CD4-positive, alpha-beta memory T cell (primary cell): ENCODE measurements at places on chromosomes 6 and 20. TPM values are rescaled to one million over a fixed set of nuclear protein-coding genes. Genes with fewer than 3 reads are reported as not detected.

Gene PACRG
- total RNA-seq = 0.81 TPM

Gene HCRTR2
- not detected for total RNA-seq

Gene ACSS1
- total RNA-seq = 56.5 TPM

Gene SOX12
- 4.7 TPM for total RNA-seq

DNA sequence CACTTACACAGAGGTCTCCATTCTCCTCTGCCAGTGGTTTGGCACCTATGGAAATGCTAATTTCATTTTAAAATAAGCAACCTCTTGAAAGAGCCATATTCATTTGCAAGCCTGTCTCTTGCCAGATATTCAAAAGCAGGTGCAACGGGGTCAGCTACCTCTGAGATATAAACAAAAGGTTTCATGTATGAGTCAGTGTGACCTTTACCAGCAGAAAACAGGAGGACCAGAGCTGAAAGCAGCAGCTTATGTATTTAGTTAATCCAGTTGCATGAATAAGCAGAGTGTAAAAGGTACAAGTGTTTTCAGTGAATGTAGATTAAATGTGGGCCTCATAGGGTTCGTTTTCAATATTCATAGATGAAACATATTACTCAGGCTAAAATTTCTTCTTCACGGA lies 56.0 kb downstream of the TENT5A start:
- H3K27me3 ChIP-seq = no peaks in the 10 kb centered on the region
- H3K27ac ChIP-seq = no peak overlapping the region
- no peak overlapping the region for H3K4me3 ChIP-seq
- no peaks in the 10 kb centered on the region for H3K36me3 ChIP-seq
- no peaks in the 10 kb centered on the region for H3K4me1 ChIP-seq
- DNase-seq = no peak

- DNase-seq = no peak
- no peak overlapping the region for H3K27ac ChIP-seq
- no peaks in the 10 kb centered on the region for H3K36me3 ChIP-seq
- peaks cover 5% of the 10 kb centered on the region for H3K4me1 ChIP-seq
- no peak overlapping the region for H3K4me3 ChIP-seq
- H3K27me3 ChIP-seq = no peaks in the 10 kb centered on the region
Measured at GRCh38 chr6:111159633-111160032, 72.3 kb downstream of the SLC16A10 start.

DNA sequence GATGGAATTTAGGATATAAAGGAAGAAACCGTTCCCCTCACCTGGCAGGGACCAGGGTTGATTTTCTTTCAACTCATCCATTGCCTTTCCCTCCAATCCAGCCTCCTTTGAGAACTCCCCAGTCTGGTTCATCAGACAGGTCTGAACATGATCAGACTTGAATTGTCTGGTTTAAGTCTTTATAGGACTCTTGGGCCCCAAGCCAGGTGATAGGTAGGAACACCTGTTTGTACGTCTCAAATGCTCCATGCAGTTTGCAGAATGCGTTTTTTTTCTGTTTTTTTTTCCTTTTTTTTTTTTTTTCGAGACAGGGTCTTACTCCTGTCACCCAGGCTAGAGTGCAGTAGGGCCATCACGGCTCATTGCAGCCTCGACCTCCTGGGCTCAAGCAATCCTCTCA lies 4.1 kb upstream of the CEP250 start:
- no peak overlapping the region for H3K27ac ChIP-seq
- H3K4me3 ChIP-seq = no peak overlapping the region
- no peaks in the 10 kb centered on the region for H3K36me3 ChIP-seq
- H3K4me1 ChIP-seq = no peaks in the 10 kb centered on the region
- H3K27me3 ChIP-seq = no peaks in the 10 kb centered on the region

DNA sequence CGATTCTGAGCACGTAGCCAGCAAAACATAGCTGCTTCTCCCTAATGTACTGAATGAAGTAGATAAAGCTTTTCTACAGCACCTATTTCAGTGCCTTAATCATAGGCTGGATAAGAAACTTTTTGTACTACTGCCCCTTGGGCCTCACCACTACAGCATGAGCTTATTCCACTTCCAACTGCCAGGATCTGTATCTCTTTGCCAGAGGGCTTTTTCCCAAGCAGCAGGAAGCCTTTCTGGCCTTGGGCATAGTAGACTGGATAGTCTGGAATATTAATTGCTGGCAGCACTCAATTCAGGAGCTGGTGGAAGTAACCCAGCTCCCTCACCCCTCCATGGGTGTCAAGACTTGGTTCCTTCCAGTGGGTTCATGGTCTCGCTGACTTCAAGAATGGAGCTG lies 43.6 kb downstream of the ANKEF1 start:
- no peak overlapping the region for H3K27ac ChIP-seq
- no peaks in the 10 kb centered on the region for H3K27me3 ChIP-seq
- no peak overlapping the region for H3K4me3 ChIP-seq
- DNase-seq = no peak

DNA sequence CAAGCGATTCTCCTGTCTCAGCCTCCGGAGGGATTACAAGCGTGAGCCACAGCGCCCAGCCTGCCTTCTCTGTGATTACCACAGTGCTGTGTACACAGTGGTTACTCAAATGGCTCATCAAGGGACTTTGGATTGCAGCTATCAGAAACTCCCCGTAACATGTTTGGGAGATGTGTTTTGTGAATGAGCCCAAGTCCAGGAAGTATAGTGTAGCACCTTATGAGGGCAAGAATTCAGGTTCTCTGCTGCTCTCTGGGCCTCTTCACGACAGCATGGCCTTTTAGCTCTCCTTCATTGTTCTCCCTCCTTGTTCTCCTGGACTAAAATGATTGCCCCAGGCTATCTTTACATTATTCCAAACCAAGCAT lies 34.1 kb upstream of the RPL7L1 start:
- H3K4me1 ChIP-seq = no peaks in the 10 kb centered on the region
- no peak for DNase-seq
- H3K36me3 ChIP-seq = no peaks in the 10 kb centered on the region
- H3K27ac ChIP-seq = no peak overlapping the region

- no peak overlapping the region for H3K4me3 ChIP-seq
- peaks cover 3% of the 10 kb centered on the region for H3K27me3 ChIP-seq
- no peak overlapping the region for H3K27ac ChIP-seq
- peaks cover 5% of the 10 kb centered on the region for H3K4me1 ChIP-seq
- no peaks in the 10 kb centered on the region for H3K36me3 ChIP-seq
Measured at GRCh38 chr6:39936857-39937256, 2.6 kb upstream of the MOCS1 start.

- no peaks in the 10 kb centered on the region for H3K27me3 ChIP-seq
- H3K27ac ChIP-seq = no peak overlapping the region
- H3K4me3 ChIP-seq = no peak overlapping the region
- peaks cover under 1% of the 10 kb centered on the region for H3K36me3 ChIP-seq
- no peaks in the 10 kb centered on the region for H3K4me1 ChIP-seq
Measured at GRCh38 chr6:149771185-149771584, 21.6 kb downstream of the PCMT1 start.

- no peak overlapping the region for H3K4me3 ChIP-seq
- H3K27ac ChIP-seq = no peak overlapping the region
- peaks cover 11% of the 10 kb centered on the region for H3K4me1 ChIP-seq
- H3K27me3 ChIP-seq = no peaks in the 10 kb centered on the region
- DNase-seq = no peak
Measured at GRCh38 chr20:1296117-1296610, 30.1 kb downstream of the SNPH start.

GRCh38 chr6:158564243-158565121 lies 4.6 kb downstream of the TMEM181 start:
- peaks cover 88% of the 10 kb centered on the region for H3K4me1 ChIP-seq
- H3K27me3 ChIP-seq = no peaks in the 10 kb centered on the region
- H3K4me3 ChIP-seq = no peak overlapping the region
- no peaks in the 10 kb centered on the region for H3K36me3 ChIP-seq
- peak overlapping the region; percentile 38 for H3K27ac ChIP-seq
- peak; percentile 70 for DNase-seq

GRCh38 chr6:168106633-168107005 lies 27.6 kb upstream of the FRMD1 start:
- no peaks in the 10 kb centered on the region for H3K27me3 ChIP-seq
- no peak overlapping the region for H3K4me3 ChIP-seq
- no peak overlapping the region for H3K27ac ChIP-seq
- no peaks in the 10 kb centered on the region for H3K36me3 ChIP-seq
- no peak for DNase-seq

DNA sequence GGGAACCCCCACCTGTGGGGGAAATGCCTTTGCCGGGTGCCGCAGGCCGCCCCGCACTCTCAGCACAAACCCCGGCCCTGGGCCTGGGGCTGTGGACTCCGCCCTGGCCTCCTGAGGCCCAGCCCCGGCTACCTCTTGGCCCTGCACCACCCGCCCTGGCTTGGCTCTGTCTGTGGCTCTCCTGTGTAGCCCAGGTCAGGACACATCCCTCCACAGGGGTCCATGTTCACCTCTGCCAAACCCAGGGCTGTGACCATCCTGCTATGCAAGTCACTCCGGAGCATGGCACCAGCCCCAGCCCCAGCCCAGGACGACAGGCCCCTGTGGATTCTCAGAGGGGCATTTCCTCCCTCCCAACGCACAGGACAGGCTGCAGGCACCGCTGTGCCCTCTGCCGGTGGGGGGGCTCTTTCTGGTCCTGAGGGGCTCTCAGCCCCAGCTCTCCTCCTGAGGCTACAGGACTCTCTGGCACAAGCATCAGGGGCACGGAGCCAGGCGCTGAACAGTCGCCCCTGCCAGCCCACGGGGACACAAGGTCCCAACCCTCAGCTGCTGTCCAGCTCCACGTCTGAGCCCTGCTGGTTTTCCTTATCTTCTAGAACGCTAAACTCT lies 45.7 kb downstream of the TAF4 start:
- no peak overlapping the region for H3K27ac ChIP-seq
- H3K36me3 ChIP-seq = no peaks in the 10 kb centered on the region
- H3K27me3 ChIP-seq = no peaks in the 10 kb centered on the region
- no peak for DNase-seq
- H3K4me3 ChIP-seq = no peak overlapping the region
